ENCODE measurements at places on chromosomes 5 and 9. TPM values are rescaled to one million over a fixed set of nuclear protein-coding genes. Genes with fewer than 3 reads are reported as not detected.

- no peak for DNase-seq
Observed at GRCh38 chr9:5188060-5188984, 2.9 kb upstream of the INSL6 start.

- no peak for DNase-seq
Observed at GRCh38 chr9:134738869-134739659, 97.5 kb downstream of the COL5A1 start.

DNA sequence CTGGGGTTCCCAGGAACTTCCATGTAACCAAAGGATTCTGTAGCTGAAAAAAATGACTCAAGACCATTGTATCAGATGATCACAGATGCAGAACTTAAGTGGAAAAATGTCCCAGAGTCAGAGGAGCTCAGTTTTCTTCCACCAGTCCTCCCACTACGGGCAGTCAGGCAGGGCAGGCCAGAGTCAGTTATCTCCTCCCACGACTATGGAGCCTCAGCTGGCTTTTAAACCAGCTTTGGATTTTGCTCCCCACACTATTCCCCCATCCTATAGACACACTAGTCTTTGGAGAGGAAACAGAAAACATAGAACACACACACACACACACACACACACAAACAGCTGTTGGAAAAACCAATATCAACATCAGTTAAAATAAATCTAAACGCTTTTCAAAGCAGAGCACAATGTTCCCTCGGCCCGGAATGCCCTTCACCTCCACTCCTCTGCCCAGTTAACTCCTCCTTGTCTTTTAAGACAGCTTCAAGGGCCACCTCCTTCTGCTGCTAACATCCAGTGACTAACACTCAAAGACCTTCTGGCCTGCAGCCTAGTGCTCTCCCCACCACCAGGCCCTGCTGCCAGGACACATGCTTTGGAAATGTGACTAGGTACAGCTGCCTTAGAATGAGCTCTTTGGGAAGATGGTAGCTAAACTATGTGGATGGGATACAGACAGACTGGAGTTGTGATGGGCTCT is 56.8 kb downstream of the NIPAL4 start:
- DNase-seq, result no peak

DNA sequence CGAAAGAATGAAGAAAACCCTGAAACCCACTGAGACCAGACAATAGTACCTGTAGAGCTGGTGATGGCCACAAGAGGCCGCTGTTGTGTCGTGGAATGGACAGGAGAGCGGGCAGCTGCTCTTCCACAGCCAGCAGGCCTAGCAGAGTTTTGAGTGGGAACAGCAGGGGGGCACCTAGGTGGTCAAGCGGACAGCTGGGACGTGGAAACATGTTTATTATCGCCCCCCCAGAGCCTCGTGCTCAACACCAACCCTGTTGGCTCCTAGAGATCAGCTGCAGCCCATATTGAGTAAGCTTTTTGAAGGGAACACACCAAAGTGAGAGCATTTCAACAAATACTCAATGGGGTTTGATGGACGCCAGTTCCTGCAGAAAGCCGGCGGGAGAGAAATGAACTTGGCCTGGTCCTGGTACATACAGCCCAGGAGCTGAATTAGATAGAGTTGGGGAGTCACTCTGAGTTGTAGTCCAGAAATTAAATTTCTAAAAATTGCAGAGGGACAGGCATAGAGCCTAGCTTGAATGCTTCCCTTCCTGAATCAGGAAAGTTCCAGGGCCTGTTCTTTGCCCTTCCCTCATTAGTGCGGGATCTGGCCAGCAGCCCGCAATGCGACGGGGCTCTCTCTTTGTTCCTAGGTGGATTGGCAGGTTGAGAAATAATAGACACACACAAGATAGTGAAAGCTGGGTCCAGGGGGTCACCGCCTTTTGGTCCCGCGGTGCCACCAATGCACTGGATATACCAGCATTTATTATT is 33.8 kb downstream of the MFAP3 start:
- peak; percentile 87 for DNase-seq

DNA sequence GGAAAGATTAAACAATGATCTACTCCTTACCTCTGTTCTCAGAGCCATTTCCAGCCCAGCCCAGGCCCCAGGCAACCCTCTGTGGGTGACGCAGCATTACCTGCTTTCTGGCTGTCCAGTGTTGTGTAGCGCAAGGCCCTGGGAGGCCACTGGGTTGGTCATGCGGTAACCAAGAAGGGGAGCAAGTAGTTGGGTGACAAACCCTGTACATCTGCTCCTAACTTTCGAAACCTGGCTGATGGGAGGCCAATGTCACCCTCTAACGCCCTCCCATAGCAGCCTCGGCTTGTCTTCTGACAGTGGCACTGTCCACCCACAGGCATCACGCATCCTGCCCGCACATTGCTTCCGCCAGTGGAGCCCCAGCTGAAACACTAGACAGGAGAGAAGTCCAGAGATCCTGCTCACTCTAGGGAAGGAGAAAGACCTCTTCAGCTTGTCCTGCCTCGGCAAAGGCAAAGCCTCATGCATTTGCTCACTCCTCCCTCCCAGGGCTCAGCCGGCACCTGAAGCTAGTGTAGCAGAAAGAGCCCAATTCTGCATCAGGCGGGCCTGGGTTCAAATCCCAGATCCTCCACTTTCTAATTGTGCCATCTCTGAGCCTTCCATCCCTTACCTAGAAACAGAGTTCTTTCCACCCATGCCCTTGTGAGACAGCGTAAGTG is 94.6 kb downstream of the ADAMTS2 start:
- no peak for DNase-seq

- DNase-seq, result no peak
Observed at GRCh38 chr5:165201771-165202518, 1696.5 kb downstream of the MAT2B start.

Gene ZNF618
- polyA plus RNA-seq, result 37.8 TPM

All from left lung (tissue), 14 donors.